Esophagus mucosa (tissue), 1 donor: ENCODE measurements at places on chromosomes 2 and 18. TPM values are rescaled to one million over a fixed set of nuclear protein-coding genes. Genes with fewer than 3 reads are reported as not detected.

DNA sequence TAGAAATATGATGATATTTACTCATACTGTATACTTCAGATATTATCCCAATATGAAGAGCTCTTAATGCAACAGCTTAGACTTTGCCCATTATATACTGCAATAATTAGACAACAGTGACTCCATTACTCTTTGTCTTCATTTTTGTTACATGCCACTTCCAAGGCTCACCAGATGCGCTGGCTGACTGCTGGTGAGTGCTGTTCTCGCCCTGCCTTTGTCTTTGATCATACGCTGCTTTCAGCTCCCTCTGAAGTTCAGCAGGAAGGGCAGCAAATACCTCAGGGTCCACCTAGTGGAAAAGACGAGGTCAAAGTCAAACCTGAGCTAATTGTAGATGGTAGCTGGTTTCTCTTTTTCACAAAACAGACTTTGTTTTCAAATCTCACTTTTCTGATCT, 66.3 kb downstream of the EIF5B start:
- no peak for ATAC-seq

GRCh38 chr18:25814841-25815458, 275.5 kb downstream of the SS18 start:
- ATAC-seq: no peak

DNA sequence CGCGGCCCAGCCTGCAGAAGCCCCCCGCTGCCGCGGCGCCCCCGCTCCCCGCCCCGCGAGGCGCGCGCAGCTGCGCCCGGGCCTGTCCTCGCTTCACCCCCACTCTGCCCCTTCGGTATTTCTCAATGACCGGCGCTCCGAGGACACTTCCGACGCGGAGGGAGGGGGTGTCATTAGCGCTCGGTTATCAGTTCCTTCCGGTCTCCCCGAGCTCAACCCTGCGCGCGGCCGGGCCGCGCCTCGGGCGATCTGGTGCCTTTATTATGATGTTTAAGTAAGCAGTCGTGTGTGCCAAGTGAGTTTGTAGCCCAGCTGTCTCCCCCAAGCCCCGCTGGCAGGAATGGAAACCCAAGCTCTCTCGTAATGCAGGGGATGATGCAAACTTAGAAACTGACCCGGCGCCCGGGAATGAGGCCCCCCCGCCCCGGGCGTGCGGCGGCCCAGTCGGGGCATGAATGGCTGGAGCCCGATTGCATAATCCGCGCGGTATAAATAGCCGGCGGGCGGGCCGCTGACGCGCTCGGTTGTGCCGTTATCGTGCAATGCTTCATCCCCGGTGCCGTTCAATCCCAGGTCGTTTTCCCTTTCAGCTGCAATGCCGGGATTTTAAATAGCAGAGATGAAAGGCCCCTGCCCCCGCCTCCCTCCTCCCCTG, 3.9 kb upstream of the SPRED2 start:
- ATAC-seq: peak; percentile 49

DNA sequence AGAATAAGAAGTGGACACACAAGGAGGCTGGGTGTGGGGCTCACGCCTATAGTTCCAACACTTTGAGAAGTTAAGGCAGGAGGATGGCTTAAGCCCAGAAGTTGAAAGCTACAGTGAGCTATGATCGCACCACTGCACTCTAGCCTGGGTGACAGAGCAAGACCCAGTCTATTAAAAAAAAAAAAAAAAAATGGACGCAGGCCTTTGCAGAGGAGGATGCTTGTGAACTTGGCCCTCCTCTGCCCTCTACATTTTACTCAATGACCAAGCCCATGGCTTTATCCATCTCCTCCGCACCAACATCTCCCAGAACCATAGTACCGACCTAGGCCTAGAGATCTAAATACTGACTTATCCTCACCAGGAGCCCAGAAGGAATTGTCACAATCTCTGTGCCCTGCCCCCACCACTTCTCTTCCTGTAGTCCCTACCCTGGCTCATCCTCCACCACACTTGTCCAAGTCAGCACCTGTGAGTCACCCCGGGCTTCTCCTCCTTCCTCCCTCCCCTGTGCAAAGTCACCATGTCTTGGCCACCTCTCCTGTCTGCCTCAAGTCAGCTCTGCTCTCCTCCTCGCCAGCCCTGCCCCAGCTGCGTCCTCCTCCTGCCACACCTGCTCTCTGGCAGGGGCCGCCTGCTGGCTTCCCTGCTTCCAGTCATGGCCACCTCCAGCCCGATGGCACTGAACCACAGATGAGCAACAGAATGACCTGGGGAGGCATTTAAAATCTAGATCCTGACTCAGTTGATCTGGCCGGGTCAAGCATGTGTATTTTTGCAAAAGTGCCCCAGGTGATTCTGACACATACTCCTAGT, 35.8 kb upstream of the ASPRV1 start:
- peak; percentile 96 for ATAC-seq

DNA sequence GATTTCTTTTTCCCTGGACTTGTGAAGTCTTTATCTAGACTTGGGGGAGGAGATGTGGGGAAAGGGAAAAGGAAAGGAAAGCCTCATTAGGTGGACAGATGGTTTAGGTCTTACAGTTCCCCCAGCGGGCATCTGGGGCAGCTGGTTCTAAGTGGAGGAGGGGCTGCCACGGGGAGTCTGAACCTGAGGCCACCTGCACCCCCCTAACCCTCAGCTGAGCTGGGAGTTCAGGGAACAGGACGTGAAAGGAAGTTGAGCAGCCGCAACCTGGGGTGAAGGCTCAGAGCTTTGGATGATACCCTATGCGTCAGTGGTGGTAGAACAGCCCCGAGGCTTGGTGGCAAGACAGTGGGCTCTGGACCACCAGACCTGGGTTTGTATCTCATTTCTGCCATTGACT, 26.8 kb downstream of the ITM2C start:
- ATAC-seq: no peak

DNA sequence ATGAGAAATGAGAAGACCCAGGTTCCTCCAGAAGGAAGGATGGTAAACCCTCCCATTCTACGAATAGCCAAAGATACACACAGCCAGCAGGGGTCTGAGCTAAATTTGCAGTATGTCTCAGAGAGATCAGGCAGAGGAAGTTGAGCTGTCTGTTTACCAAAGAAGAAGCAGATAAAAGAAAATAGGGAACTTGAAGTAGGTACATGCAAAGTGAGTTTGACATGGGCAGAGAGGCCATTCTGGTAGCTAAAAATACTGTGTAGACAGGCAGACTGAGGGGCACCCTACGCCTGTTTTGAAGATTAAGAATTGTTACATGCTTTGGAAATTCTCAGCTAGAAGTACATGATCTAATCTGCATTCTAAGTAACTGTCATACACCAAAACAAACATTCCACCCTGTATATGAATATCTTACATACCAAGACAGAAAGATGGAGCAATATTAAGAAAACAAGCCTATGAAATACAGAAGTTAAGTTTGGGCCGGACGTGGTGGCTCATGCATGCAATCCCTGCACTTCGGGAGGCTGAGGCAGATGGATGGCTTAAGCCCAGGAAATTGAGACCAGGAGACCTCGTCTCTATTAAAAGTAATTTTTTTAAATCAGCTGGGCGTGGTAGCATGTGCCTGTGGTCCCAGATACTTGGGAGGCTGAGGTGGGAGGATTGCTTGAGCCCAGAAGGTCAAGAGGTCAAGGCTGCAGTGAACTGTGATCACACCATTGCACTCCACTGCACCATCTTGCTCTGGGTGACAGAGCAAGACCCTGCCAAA, 157.9 kb downstream of the ANKRD44 start:
- ATAC-seq: peak; percentile 73

- no peak for ATAC-seq
Observed at GRCh38 chr2:168729455-168729854, 73.0 kb upstream of the NOSTRIN start.

DNA sequence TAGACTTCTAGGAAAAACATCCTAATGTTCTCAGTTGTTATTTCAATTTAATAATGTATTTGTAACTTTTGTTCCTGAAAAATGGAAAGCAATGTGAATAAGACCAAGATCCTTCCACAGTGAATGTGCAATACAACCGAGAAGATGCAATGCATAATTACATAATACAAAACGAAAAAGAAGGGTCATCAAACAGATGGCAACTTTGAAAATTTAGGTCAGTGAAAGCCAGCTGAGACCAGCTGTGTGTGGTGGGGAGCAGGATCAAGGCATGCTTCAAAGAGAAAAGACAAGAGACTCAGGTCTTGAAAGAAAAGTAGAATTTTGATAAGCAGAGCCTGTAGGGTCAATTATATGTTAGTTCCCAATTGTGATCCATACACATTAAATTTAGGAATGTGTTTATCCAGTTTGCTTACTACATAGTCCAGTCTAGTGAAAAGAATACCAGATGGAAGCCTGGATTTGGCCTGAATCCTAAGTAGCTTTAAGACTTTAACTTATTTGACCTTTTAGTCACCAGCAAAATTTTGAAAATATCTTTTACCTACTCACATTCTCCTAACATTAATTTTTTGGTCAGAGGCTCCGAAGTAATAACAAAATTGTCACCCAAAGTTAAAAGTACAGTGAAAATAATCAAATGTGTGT, 93.7 kb downstream of the COBLL1 start:
- no peak for ATAC-seq

GRCh38 chr2:85737961-85738360, 15.8 kb upstream of the ATOH8 start:
- ATAC-seq: no peak

DNA sequence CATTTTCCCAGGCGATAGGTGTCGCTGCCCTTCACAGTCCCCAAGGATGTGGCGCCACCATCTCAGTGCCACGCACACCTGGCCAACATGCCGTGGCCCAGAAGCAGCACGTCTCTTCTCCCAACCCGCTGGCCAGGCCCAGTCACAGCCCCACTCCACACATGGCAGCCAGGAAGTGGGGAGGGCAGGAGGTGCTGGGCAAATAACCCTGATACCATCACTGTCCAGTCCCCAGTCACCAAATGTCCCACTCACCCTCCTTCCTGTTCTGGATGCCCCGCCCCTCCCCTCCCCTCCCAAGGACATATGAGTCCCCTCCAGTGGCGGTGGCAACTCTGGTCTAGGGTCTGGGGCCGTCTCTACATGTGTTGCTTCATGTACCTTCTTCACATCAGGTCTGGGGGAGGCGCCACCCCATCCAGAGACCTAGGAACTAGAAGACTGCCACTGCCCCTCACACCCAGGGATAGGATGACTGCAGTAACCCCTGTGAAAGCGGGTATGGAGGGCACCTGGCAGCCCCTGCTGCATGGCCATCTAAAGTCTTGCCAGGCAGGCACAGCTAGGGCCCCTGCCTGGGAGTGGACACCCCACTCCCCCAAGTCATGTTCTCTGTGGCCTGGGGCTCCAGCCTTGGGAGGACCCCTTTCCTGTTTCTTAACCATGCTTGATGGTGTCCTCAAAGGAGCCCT, 7.3 kb upstream of the CAPN10 start:
- ATAC-seq: no peak

GRCh38 chr2:127535422-127535901, at the start of gene MYO7B:
Gene MYO7B, plus strand, starts transcription at chr2:127535683. Its CDS starts 24,040 bp downstream, at chr2:127559723.
- no peak for ATAC-seq

DNA sequence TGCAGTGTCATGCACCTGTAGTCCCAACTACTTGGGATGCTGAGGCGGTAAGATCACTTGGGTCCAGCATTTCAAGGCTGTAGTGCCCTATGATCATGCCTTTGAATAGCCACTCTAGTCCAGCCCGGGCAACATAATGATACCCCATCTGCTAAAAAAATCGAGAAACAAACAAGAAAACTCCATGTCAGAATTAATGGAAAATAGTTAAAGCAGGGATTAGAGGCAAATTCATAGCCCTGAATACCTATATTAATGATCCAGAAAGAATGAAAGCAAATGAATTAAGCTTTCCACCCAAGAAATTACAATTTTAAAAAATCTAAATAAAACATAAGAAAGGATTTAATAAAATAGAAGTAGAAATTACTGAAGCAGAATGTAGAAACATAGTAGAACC, 143.0 kb downstream of the MYO3B start:
- no peak for ATAC-seq

DNA sequence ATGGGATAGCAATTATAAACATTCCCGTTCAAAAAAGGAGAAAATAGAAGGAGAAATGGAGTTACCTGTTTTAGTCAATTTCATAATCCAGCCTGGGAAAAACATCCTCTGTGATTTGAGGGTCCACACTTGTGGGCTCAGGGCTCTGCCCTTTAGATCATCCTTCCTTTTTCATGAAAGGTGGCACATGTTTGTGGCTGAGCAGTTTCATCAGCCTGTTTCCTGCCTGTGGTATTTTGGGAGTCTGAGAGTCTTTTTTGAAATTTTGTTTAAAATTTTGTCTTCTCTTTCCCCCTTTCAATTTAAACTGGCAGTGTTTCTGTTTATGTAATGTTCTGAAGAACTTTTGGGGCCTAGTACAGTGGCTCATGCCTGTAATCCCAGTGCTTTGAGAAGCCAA, 84.0 kb downstream of the KIAA1328 start:
- no peak for ATAC-seq

- no peak for ATAC-seq
Observed at GRCh38 chr2:234044157-234044556, 6.3 kb upstream of the SPP2 start.

DNA sequence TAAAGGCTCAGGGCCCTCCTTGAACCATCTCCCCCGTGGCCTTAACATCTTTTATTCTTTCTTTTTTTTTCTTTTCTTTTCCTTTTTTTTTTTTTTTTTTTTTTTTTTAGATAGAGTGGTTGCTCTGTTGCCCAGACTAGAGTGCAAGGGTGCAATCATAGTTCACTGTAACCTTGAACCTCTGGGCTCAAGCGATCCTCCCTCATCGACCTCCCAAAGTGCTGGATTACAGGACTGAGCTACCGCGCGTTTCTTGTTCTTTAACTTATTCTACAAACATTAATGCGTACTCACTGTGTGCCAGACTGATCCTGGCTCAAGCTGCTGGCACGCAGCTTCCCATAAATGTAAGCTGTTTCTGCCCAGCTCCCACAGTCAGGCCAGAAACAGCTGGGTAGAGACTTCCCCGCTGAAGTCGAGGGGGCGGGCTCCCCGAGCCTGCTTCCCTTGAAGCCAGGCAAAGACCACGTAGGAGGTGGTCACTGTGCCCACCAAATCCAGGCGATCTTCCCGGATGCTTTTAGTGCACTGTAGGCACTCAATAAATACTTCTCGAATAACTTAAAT, 29.2 kb upstream of the ATP6V1B1 start:
- ATAC-seq: no peak

The RABL2A gene
- 5.3 TPM for total RNA-seq

The VAMP8 gene
- 264 TPM for total RNA-seq

The IL36B gene
- total RNA-seq: 1.4 TPM

The IFIH1 gene
- total RNA-seq: 10.3 TPM

The POTEF gene
- total RNA-seq: not detected

The RTKN gene
- total RNA-seq: 18.3 TPM

The ANKRD53 gene
- 0.40 TPM for total RNA-seq

The RAX gene
- total RNA-seq: not detected

The MATN3 gene
- total RNA-seq: 0.56 TPM
